ENCODE measurements at places on chromosomes 4 and X.
A peak's percentile ranks its signal among the peaks of the same experiment; 100 is the strongest.

DNA sequence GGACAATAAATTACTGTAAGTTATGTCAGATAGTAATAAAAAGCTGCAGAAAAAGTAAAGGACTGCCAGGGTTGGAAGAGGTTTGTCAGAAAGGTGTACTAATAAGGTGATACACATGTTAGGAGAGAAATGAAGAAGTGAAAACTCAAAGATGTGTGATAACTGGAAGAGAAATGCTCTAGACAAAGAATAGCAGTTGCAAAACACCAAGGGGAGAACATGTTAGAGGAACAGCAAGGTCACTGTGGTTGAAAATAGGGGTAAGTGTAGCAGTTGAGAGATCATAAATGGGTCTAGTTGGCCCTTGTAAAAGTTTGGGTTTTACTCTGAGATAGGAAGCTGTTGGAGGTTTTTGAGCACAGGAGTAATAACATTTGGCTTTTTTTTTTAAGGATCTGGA is 46.9 kb downstream of the HSPA4L start:
- no peak for DNase-seq

DNA sequence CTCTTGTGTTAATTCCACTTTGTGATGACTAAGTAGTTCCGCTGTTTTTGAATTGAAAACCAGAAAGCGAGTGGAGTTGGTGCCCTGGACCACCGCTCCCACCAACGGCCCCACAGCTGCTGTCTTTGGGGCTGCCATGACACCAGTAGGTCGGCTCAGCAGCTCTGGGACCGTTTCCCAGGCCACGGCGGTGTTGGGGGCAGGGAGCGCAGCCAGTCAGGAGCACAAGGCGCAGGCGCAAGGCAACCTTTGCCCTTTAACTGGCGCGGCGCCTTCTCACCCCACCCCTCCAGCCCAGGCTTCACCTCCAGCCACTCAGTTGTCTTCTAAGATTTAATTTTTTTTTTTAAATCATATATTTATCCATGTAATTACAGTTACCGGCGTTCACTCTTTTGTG is at the start of gene GK2:
GK2 (minus strand) TSS at position 166 of the 400 bp plus-strand sequence; CDS start at position 138, 28 bp downstream.
- DNase-seq: no peak

GRCh38 chr4:1870328-1870577 is 940 bp upstream of the NSD2 start:
- peak; percentile 95 for DNase-seq

DNA sequence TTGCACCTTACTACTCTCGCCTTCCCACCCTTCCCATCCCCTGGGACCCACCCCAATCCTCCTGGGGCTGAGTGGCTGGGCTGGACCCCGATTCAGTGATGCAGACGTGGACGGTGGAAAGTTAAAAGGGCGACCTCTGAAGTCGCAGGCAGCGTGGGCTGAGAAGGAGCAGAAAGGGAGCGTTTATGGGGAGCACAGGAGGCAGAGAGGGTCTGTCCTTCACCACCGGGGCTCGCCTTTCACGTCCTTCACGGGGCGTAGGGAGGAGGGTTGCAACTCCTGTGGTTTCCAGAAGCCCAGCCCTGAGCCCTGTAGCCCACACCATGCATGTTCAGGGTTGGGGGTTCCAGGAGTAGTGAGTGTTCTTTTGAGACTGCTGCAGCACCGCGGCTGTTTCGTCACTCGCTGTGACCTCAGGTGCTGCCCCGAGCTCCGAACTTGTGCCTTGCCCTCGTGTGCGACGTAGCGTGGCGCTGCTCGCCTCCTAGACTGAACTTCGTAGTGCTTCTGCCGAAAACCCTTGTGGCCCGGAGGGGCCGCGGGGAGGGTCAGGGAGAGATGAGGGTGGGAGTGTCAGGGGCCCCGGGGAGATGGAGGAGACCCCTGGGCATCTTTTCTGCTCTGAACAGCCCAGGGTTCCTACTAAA is 1.6 kb downstream of the NHS start:
- no peak for DNase-seq

DNA sequence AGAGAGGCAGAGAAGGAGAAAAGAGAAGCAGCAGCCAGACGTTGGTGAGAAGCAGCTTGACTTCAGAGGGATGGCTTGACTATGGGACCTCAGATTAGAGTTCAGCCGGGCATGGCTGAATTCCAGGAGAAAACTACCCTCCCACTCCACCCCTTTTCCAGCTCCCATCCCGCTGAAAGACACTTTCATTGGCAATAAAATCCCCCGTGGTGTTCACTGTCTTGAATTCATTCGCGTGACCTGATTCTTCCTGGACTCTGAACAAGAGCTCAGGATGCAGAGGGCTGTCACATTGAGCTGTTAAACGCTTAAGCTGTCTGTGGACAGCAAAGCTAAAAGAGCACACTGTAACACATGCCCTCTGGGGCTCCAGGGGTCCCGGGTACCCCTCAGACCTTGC is 1575.3 kb upstream of the AGA start:
- no peak for DNase-seq

GRCh38 chr4:165707128-165707527 is 165.9 kb upstream of the TLL1 start:
- DNase-seq: no peak

- DNase-seq: no peak
Observed at GRCh38 chrX:148385471-148385870, 114.9 kb upstream of the AFF2 start.

GRCh38 chr4:146061610-146062334 is 113.7 kb upstream of the LSM6 start:
- no peak for DNase-seq

- DNase-seq: no peak
Observed at GRCh38 chrX:78314561-78314960, 12.8 kb downstream of the CYSLTR1 start.

- DNase-seq: no peak
Observed at GRCh38 chr4:68445111-68445510, 2.2 kb upstream of the TMPRSS11E start.

DNA sequence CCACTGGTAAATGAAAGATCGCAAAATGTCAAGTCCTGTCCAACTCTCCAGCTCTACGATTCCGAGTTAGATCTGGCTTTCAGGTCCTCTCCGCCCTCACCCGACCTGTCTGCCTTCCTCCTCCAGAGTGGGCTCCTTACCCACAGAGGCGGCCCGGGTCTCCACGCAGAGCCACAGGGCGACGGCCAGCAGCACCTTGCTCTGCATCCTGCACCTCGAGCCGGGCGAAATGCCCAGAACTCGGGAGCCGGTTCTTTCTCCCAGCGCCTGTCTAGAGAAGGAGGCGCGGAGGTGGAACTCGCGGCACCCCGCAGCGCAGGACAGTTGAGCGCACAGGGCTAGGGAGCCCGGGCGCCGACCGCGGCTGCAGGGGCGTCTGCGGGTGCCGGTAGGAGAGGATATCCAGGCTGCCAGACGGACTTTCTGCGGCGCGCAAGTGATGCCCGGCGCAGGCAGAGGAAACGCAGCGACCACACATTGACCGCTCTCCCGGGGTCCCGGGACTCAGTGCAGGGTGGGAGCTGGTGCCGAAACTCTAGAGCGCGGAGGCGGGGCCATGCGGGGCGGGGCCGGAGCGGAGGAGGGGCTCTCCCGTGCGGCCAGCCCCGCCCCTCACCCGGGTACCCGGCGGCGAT is at the start of gene KDR:
KDR (minus strand) TSS at position 509 of the 635 bp plus-strand sequence; CDS start at position 207, 302 bp downstream.
- no peak for DNase-seq

DNA sequence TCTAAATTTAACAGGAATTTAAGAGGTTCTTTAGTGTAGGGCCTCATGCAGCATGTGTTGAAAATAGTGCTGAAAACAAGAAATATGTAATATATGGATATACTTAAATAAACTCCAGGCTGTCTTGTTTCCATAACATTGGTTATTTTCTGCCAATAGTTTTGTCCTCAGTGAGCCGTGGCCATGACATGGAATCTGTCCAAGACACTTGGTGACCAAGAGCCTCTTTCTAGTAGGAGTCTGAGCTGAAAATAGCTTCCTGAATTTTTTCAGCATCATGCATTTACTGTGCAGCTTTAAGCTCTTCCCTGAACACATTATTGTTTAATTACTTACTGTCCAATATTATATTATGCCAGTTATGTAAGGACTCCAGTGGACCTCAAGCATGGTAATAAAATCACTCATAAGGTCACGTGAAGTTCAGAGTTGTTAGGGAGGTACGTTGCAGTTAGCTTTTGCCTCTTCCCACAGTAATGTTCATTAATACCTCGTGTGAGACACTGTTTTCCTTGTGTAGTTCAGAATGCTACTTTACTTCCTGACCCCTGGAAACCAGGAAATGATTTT is 488.2 kb downstream of the GRID2 start:
- no peak for DNase-seq

GRCh38 chrX:115642311-115642710 is 81.3 kb downstream of the PLS3 start:
- DNase-seq: no peak

- DNase-seq: no peak
Observed at GRCh38 chrX:34467437-34467836, 189.6 kb downstream of the TMEM47 start.

DNA sequence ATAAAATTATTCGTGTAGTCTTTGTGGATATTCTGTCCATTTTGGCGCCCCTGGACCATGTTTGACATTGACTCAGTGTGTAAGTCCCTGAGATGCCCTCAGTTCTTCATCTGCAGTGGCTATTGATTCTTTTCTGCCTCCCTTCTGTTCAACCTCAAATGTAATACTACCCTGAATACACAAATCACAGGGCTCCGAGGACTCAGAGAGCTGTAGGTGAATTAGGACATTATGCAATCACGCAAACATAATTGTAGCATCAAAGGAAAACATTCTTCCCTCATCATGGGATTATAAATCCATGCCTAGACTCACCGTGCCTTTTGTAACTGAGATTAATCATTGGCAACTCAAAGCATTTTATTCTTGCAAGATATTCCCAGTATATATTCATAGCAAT is 161.4 kb upstream of the PACRGL start:
- DNase-seq: no peak

GRCh38 chrX:9489234-9489633 is 24.4 kb downstream of the TBL1X start:
- no peak for DNase-seq

DNA sequence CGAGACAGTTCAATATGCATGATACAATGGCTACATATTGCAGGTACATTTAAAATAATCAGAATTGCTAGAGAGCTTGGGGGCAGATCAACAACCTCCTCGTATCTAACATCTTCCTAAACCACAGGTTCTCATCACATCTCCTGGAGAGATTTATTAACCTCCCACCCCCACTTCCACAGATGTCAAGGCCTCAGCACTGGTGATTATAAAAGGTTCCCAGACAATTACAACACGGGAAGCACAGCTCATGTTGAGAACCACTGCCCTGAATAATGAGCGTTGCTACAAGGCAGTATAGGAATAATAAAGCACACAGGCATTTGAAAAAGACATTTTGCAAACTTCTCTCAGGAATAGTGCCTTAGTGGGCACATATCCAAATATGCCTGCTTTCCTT is 42.8 kb downstream of the ELOVL6 start:
- DNase-seq: no peak

All from activated effector memory CD4-positive, alpha-beta T cell treated with anti-CD3 and anti-CD28 coated beads, Interleukin-2, amount 50 U/mL, for 16 hours (primary cell).